Hematopoietic multipotent progenitor cell treated with erythropoietin and hydrocortisone succinate and interleukin-3 and kit ligand, for 15 days (in vitro differentiated cells): ENCODE measurements at places on chromosomes 11 and 22.

- DNase-seq, result no peak
Observed at GRCh38 chr11:120229451-120230424, 10.2 kb upstream of the POU2F3 start.

DNA sequence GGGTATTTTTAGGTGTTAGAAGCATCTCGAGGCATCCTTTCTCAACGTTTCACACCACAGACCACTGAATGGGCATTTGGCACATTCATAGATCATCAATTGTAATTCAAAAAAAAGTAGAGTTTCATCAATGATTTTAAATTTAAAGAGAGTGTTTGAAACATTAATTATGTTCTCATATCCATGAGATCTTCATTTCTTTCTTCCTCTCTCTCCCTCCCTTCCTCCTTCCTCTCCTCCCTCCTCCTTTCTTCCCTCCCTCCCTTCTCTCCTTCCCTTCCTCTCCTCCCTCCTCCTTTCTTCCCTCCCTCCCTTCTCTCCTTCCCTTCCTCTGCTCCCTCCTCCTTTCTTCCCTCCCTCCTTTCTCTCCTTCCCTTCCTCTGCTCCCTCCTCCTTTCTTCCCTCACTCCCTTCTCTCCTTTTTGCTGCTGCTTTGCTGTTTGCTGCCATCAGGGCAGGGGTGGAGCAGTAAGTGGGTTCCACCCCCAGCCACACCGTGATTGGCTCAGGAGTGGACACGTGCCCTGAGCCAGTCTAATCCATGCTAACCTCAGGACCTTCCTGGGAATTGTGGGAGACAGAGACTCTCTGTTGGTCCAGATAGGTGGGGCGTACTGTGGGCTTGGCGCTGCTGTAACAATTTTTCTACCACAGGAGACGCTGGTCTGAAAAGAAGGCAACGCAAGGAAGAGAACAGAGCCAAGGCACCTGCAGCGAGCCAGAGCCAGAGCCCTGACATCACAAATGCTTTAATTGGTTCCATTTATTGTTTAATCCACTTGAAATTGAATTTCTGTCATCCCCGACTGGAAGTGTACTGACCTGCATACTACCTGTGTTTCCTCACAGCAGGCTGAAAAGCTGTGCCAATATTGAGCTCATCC is 33.7 kb upstream of the APOBEC3A start:
- no peak for DNase-seq

DNA sequence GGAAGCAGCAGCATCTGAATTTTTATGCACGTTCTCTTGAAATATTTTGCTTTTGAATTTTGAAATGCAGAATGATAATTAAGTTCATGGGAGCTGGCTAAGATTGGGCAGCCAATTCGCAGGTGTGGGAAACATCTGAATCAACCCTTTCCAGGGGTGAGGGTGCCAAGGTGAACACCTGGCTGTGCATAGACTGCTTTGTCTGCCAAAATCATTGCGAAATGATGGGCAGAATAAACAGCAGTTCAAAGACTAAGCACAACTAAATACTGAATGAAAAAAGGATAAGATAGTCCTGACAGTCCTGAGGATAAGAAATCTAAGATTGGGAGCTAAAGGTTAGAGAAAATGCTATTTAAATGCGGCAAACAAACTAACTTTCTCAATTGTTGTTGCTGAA is 813.3 kb upstream of the RAG2 start:
- DNase-seq, result no peak

- DNase-seq, result no peak
Observed at GRCh38 chr11:72724021-72724551, 28.1 kb downstream of the ARAP1 start.

GRCh38 chr11:29996016-29996415 is 20.8 kb downstream of the KCNA4 start:
- no peak for DNase-seq

GRCh38 chr11:34859496-34859895 is 56.7 kb downstream of the APIP start:
- no peak for DNase-seq

DNA sequence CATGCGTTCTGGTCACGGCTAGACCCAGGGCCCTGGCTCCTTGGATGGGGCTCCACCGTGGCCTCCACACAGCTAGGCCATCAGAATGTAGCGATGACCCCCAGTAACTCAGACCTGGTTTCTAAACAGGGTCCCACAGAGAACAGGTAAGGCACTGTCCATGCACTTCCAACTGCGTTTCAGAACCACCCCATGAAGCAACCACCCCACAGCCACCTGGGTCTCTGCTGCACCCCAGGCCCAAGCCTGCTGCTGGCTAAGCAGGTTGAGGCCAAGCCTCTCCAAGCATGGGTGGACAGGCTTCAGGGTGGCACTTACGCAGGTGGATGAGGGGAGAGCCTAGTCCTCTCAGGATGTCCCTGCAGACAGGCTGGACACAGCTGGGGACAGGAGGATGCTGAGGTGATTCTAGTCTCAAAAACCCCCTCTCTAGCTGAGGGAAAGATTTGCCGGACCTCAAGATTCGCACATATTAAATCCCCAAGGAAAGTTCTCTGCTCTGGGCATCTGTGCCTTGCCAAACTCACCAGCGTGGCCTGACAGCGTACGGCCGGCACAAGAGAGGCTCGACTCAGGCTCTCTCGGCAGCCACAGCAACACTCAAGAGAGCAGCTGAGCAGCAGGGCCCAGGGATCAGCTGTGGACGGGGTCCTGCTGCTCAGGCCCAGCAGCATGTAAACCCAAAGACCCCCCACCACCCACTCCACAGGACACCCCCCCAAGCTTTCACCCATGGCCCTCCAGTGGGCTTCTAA is 141.6 kb downstream of the CRYBB2 start:
- no peak for DNase-seq

- no peak for DNase-seq
Observed at GRCh38 chr22:40666151-40666848, 13.0 kb upstream of the MCHR1 start.

GRCh38 chr11:7347611-7348431 is 96.1 kb downstream of the SYT9 start:
- DNase-seq, result no peak

DNA sequence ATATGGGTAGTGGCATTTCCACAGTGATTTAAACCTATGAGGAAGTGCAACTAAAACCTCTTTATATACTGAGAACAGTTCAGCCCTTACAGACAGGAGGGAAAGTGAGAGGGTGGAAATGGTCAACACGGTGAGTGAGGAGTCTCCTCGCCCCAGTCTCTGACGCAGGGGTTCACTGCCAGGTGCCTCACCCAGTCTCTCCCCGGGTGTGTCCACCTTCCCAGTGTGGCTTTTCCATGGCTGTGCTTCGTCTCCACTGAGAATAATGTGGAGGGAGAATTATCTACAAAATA is 116.6 kb upstream of the TOP3B start:
- DNase-seq, result no peak

- DNase-seq, result peak; percentile 7
Observed at GRCh38 chr22:39773976-39774539, 119.5 kb downstream of the ENTHD1 start.

DNA sequence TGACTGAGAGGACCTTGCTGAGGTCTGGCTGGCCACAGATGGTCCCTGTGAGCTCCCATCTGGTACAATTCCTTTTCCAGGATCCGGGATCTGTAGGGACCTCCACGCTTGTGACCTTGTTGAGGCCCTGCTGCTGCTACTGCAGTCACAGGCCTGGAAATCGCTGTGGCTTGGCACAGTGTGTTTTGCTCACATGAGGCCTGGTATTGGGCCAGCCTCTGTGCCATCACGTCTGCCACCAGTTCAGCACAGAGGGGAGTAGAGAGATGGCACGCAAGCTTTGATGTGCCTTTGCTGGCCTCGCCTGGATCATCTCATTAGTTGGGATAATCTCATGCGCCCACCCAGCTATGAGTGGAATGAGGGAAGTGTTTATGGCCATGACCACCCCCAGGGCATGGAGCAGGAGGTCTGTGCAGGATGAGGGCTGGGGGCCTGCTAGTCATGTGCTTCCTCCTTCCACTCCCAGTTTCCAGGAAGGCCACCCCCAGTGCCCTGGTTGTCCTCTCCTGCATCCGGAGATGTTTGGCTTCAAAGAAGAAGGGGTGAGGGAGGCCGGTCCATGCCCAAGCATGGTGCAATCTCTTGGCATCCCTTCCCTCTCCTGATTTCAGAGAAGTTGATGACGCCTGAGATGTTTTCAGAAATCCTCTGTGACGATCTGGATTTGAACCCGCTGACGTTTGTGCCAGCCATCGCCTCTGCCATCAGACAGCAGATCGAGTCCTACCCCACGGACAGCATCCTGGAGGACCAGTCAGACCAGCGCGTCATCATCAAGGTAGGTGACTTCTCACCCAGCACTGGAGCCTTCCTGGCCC is 22.4 kb downstream of the DERL3 start:
- no peak for DNase-seq

- no peak for DNase-seq
Observed at GRCh38 chr11:65992056-65992455, 9.9 kb downstream of the EIF1AD start.

DNA sequence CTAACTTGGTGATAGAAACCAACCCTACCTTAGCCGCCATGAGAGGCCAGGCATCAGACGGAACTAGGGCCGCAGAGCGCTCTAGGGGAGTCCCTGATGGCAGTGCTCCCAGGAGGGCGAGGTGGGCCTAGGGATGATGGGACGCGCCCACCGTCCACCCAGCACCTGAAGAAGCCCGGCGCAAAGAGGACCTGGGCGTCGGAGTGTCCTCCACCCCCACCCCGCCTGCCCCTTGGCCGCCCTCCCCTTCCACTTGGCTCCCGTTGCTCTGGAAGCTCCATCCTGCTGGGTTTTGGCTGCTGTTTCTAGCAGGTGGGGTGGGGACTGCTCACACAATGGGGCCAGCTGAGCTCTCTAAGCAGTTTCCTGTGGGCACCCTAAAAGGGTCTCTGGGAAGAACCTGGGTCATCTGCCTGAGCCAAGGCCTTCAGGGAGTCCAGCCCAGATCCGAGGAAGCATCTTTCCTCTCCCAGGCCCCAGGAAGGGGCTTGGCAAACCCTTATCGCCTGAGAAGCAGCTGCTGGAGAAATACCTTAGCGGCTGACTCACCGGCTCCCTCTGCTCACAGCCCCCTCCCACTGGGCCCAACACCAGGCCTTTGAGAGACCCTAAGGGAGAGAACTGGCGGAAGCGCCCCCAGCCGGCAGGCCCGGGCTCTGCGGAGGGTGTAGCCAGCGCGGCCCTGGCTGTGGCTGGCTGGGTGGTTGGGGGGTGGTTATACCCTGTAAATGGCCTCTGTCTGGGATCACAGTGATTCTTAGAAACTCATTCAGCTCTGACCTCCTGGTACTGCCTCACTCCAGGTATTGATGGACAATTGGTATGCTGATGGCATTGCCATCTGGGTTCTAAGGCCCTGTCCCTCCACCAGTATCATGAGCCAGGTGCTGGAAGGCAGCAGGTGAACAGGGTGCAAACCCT is 19.3 kb downstream of the CREB3L1 start:
- peak; percentile 42 for DNase-seq
